NCI-H82 (cell line): ENCODE measurements at places on chromosomes 2 and 18.

DNA sequence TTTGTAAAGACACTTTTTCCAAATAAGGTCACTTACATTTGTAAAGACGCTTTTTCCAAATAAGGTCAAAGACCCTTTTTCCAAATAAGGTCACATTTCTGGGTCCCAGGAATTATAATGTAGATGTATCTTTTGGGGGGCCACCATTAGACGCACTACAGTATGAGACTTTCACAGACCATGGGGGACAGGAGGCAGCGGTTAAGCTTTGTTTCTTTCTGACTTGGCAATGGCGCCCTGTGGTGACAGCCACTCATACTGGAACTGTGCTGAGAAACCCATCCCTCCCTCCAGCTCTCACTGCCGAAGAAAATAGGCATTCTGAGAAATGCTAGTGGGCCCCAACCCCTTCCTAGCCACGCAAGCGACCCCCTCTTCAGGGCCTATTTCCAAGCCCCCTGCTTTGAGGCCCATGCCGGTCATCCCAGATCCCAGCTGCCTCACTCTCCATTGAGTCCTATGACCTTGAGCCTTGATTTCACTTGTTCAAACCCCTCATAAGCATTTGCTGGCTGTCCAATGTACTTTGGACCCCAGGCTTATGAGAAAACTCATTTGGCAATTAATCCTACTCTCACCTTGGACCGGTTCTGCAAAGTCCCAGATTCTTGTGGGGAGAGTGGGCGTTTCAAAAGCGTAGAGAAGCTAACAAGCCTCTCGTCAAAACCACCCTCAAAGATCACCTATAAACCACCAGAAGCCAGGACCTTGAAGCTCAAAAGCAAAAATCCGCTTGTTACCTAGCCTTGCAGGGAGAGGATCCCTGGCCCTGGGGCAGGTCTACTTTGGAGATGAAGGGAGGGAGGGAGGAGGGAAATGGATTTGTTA lies 11.3 kb upstream of the SPATA3 start:
- no peak for DNase-seq

DNA sequence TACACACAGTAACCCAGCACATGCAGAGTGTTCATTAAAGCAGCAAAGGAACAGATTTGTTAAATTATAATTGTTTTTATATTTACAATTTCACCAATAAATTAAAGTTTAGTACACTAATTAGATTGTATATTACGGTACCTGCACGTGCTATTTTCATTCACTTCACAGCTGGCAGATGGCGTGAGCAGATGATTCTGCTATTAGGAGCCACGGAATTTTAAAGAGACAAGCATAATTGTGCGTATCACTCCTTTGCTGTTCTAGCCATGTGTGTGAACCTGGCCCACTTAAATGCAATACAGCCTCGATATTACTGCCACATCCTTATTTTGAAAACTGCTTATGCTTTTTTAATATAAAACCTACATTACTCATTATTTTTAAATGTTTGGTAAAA lies 332.8 kb upstream of the SOX11 start:
- peak; percentile 75 for DNase-seq

DNA sequence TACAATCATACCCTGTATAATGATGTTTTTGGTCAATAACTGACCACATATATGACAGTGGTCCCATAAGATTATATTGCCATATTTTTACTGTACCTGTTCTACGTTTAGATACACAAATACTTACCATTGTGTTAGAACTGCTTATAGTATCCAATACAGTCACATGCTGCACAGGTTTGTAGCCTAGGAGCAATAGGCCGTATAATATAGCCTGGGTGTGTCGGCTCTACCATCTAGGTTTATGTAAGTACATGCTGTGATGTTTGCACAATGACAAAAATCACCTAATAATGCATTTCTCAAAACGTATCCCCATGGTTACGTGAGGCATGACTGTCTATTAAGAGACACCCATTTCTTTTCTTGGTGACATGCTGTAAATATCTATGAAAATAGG lies 55.0 kb upstream of the APCDD1 start:
- no peak for DNase-seq

DNA sequence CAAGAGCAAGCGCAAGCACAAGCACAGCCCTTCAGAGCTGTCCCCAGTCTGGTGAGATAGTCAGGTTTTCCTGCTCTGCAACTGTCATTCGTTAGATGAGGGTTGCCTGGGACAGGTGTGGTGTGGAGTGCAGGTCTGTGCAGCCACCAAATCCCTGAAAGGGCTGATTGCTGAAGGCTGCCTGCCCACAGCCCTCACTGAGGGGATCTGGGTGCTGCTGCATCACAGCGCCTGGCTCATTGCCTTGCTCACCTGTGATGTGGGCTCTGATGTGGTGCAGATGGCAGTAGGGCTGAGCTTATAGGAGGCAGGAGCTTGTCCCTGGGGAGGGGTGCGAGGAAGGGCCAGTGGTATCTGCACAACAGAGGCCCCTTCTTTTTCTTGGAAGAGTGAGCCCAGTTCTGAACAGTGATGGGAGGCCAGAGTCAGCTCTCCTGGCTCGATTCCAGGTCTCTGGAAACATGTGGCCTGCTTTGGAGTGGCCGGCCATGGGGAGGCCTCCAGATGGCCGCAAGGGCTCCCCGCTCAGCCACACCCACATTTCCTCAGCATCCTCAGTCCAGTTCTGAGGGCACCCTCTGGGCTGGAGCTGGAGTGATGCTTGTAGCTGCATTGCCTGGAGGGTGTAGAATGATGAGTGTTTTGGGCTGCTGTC lies 11.4 kb downstream of the UBE2F start:
- no peak for DNase-seq

DNA sequence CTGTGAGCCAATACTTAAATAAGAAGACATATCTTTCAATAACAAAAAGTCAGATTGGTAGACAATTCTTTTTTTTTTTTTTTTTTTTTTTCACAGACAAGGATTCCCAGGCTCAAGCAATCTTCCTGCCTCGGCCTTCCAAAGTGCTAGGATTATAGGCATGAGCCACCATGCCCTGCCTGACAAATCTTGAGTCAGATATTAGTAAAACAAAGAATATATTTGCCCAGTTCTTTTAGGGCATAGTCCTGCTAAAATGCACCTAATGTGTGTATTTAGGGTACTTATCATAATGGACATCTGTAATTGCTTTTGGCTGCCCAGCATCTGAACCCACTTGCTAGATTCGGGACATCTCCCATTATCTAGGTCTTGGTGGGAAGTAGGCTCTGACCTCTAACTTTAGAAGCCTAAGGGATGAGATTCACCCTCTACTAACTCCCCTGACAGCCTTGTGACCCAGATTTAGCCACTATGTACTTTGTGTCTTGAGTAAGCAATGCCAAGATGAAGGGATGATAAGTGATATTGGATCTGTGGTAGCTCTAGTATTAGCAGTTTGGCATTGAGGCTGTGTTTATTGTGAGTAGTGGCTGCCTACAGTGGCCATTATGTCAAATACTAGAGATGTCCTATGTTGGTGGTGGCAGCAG lies 18.5 kb upstream of the PSME4 start:
- no peak for DNase-seq

GRCh38 chr2:103179798-103180197 lies 418.0 kb downstream of the TMEM182 start:
- DNase-seq: no peak

DNA sequence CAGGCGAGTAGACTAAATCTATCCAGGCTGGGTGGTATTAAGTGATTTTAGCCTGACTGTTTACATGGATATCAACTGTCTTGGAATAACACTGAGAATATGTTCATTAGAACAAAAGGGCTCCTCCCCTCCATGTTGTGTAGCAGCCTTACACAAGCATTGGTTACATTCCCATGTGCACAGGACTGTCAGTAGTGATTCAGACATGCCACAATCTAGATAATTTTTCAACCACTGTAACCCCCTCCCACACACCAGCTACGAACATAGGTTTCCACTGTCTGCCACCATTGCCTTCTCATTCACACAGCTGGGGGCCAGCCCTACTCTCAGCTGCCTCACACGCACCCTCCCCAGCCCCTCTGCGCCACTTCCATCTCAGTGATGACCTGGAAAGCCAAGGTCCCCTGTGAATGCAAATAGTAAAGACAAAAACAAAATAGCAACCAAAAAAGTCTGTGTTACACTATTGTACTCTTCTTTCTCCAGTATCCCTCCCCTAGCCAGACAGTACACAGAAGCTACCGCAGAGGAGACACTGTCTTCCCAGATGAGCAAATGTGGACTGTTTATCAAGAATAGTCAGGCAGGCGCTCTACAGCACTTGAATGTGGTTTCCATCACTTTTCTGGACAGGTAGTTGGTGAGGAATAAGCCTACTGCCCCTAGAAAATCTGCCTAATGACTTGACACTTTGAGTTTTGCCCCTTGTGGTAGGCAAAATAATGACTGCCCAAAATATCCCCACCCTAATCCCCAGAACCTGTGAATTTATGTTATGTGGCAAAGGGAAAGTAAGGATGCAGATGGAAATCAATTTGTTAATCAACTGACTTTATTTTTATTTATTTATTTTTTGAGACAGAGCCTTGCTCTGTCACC lies 27.9 kb upstream of the TYMS start:
- peak; percentile 31 for DNase-seq

- no peak for DNase-seq
Observed at GRCh38 chr2:65279756-65280155, 52.1 kb downstream of the ACTR2 start.

DNA sequence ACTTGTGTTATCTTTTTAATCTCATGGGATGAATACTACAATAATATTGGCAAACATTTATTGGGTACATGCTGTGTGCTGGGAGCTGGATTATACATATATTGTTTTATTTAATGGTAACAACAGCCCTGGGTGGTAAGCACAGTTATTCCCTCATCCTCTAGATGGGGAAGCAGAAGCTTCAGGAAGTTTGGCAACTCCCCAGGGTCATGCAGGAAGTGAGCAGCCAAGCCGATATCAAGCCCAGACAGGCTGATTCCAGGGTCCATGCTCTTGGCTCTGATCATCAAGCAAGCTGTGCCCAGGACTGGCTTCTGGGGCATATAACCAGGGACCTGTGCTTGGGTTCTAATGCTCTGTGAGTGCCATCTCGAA lies 155.8 kb downstream of the ZNF516 start:
- DNase-seq: no peak

DNA sequence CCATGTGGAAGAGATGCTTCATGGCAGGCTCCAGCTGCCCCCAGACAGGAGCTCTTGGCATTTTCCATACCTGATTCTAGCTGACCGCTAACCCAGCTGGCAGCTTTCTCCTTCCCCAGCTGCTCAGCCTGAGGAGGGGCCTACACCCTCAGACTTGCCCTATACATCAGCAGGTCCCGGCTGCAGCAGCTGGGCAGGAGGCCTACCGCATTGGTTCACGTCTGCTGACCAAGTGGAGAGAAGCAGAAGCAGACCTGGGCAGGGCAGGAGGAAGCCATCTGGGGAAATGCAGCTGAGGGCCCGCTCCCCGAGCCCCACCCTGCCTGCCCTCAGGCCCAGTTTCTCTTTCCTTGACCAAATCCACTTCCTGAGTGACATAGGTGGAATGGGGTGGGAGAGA lies 50.7 kb downstream of the LBH start:
- DNase-seq: no peak

DNA sequence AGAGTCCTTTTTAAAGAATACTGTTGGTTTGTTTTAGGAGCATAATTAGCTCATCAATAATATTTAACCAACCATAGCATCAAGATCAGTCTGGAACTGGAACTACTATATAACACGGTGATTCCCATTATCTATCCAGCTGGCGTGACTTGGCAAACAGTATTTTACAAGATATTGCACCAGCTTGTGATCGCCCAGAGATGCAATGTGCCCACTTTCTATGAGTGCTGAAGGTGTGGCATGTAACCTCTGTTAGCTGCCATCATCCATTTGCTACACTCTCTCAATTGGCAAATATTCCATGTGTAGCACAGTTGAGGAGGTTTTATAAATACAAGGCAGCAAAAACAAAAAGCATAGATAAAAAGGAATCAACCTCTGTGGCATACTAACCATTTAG lies 64.9 kb downstream of the FIGN start:
- DNase-seq: no peak

DNA sequence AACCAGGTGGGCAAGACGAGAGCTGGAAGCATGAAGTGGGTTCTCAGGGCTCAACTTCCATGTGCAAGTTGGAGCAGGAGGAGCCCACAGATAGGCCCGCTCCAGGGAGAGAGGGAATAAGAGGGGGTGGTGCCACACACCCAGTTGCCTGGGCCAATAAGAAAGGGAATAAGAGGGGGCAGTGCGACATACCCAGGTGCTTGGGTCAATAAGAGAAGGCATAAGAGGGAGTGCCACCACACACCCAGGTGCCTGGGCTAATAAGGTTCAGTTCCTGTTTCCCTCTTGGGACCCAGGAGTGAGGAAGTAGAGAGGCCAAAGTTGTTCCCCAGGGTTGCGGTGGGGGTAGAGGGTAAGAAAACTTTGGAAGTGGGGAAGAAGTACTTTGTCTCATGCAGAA lies 127.5 kb downstream of the LAMA3 start:
- DNase-seq: no peak

GRCh38 chr2:117273009-117273671 lies 541.4 kb upstream of the DDX18 start:
- no peak for DNase-seq

DNA sequence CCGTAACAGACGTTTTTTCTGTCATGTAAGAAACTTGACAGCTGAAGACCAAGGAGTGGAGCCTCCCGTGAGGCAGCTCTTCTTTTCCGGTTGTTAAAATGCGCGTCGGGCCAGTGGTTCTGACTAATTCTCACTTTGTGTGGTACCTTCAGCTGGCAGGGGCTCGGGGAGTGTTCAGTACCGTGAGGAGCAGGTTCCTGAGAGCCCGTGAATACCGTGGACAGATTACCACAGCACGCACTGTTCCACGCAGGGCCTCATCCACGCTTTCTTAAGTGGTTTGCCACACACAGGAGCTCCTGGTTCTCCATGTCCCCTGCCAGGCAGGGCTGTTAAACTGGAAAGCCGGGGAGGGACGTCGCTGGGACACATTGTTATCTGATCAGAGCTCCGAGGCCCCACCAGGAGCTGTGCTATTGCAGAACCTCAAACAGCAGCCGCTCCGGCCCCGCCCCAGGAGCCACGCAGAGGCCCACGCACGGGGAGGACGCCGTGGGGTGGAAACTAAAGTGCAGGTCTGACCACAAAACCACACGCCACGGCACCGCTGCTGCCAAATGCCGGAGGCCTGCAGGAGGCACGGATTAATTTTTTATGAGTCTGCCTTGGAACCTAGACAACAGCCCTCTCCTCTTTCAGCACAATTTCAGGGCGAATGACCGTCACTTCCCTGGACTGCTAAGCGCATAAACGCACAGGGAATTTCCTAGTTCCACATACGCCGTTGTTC lies 43.3 kb downstream of the NFATC1 start:
- DNase-seq: no peak

DNA sequence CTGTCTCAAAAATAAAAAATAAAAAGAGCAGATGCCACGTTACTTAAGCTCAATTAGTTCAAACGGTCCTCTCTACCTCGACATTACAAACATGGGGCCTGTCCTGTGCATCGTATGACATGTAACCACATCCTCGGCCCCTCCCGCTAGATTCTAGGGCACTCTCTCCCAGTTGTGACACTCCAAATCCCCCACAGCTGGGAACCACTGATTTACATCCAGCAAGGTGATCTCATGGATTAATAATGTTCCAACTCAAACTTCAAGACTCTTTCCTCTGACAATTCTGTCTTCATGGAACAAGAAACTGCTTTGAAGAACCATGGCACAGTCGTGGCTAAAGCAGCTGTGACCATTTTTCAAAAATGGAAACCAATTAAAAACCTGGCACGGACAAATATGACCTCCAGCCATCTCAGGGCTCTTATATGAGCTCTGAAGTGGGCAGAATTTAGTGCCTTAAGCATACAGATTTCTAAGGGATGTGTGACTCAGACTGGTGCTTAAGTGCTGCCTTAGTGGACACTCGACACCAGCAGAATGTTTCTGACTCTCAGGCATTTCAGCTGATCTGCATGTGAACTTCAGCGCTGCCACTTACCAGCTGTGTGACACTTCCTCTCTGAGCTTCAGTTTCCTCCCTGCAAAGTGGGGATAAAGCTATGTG lies 31.7 kb upstream of the ASAP2 start:
- DNase-seq: no peak
